ENCODE measurements at places on chromosomes 2 and 18.

GRCh38 chr2:46915281-46915810 is at the start of gene MCFD2:
Gene MCFD2 (minus strand): TSS chr2:46915806. CDS start chr2:46909171, 6,635 bp downstream.
- DNase-seq: no peak

DNA sequence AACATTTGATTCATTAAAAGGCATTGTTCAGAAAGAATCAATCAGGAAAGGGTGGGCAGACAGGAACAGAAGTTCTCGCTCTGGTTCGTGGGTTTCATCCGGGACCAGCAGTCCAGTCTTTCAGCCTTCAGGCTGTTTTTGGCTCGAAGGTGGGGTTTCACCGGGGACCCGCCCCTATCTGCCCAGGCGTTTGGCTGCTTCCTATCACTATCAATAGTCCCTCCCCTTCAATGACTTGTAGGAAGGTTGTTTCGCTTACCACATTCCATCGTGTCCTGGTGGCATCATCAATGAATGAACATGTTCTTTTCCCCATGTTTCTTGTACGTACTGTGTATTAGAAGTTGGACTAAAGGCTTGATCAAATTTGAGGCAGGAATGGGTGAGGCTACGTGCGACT is 130.3 kb downstream of the NEDD4L start:
- DNase-seq: no peak

DNA sequence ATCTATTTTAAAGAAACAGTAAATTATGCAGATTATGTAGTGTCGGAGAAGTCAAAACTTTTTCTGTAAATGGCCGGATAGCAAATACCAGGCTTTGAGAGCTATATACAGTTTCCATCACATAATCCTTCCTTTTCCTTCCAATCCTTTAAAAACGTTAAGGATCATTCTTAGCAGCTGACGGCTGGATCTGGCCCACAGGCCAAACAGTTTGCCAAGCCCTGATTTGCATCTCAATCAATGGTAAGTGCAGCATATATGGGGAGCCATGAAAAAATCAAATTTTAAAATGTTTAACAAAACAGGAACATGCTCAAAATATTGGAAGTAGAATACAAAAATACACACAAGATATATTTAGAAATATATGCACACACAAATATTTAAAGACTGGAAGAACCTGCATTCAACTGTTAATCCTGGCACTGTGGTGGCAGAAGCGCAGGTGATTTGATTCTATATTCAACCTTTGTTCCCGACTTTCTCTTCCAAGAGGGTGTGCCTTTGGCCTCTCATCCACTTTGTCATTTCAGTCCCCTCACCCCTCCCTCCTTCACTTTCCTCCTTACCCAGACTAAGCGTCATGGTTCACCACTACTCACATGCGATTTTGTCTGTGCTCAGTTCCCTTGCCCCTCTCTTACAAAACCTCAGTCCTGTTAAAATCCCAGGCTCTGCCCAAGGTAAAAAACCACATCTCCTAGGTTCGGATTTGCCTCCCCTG is 27.3 kb downstream of the NDUFA10 start:
- DNase-seq: no peak

GRCh38 chr2:23532391-23533337 is 147.7 kb downstream of the KLHL29 start:
- DNase-seq: no peak

DNA sequence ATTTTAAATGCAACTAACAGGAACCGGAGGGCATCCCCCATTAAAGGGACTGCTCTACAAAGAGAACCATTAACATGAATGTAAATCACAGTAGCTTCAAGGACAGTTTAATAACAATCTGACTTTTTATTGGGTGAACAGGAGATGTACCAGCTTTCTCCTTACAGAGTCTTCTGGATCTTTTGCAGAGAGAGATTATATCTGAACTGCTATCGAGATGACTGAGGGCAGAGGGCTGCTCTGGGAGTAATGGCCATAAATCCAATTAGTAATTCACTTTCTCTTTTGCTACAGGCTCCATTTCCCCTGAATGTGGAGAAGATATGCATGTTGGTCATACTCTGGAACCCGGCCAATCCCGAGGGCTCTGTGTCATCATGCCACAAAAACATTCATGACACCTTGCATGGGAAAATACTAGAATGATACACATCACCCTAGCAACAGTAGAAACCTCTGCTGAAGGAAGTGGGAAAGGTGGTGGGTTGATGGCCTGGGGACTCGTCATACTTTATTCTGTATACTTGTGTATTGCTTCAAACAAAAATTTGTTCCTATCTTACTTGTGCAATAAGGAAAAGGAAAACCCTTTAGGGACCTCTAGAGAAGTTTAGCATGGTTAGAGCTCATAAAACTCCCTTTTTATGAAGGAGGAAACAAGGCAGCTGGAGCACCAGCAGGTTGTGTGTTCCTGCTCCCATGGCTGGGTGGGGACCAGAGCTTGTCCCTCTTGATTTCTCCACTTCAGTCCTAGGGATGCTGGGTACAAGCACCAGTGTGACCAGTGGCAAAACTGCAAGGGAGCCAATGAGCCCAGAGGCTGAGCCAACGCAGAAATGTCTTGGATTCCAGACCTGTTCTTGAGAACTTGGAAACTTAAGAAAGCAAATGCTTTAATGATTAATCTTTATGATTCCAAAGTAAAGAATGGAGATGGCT is 26.0 kb downstream of the CTAGE1 start:
- peak; percentile 60 for DNase-seq

- no peak for DNase-seq
These were observed 262.0 kb downstream of the MEIS1 start for GRCh38 chr2:66696886-66697285.

DNA sequence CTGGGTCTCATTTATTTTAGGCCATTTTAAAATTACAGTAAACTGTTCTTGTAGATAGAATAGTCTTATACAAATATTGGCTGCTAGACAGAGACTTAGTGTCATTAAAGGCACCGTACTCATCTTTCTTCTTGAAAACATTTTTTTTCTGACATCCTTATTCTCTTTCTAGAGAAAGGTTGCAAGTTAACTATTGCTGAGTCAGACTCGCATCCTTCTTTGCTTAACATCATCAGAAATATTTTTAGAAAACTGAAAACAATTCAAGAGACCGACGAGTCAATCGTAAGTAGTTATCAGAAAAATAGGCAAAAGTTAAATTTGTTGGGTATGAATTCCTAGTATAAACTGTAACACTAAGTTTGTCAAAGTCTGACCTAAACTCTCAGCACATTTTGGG is 72.2 kb downstream of the HNMT start:
- DNase-seq: no peak

- DNase-seq: no peak
These were observed 343 bp upstream of the CD302 start for GRCh38 chr2:159798376-159798725.

DNA sequence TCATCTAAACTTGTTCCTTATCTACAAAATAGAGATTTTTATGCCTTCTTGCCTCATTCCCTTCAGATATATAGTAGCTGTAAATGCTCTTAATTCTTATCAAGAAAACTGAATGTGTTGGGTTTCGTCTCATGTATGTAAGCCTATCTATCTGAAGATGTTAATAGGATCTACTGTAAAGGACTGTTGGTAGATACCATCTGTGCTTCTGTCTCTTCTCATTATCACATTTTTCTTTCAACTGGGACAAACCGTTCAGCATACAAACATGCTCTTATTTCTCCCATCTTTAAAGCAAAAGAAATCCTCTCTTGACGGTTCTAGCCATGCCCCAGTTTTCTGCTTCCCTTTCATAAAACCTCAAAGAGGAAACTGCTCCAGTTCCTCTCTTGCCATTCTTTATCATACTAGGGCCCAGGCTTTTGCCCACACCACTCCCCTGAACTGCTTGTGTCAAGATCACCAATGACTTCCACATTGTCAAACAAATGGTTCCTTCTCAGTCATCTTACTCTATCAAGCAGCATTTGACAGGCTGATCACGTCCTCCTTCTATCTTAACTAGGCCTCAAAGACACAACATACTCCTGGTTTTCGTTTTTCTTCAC is 88.7 kb downstream of the ARHGEF33 start:
- no peak for DNase-seq

Measured in PC-9 (cell line).